ENCODE measurements at places on chromosomes 3 and 15.

DNA sequence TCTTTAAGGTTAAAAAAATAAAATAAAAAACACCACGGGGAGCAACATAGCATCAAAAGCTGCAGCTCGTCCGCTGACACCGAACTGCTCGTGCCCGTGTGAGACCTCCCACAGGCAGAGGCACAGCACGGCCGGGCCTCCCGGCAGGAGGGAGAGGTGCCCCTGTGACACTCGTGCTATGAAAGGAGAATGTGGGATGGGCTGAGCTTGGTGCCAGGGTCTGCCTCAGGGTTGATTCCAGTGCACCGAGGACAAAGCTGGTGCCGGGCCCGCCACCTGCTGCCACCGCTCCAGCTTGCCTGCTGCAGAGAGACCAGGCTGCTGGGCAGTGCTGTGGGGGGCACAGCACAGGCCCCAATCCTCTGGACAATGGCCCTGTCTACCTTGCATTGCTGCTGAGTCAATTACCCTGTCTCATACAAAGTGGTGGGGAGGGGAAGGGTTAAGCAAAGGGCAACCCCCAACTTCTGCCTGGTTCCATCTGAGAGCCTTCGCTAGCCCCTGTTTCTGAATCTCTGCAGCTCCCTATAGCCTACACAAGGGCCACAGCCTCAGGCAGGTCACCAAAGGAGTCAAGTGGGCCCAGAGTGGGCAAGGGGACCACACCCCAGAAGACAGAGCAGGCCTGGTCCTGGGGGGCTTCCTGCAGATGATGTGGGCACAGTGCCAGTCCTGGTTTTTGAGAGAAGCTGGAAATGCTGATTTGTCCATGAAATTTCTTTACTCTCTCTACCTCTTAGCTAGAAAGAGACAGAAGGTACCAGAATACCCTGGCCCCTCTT lies 74.0 kb upstream of the SNRPA1 start:
- DNase-seq: no peak

DNA sequence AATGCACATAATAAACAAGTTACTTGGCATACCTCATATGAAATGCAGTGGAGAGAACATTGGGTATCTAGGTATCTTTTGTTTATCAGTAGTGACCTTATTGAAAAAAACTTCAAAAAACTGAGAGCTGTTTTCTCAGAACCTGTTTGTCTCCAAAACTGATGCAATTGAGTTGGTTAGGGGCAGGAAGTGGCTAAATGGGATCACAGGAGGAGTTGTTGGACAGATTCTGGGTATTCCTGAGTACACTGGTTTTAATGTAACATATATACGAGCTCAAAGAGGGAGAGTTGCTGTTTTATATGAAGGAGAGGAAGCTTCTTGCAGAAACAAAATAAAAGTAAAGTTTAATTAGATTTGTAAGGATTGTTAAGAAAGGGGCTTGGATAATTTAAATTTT lies 159.5 kb downstream of the C3orf70 start:
- DNase-seq: no peak

DNA sequence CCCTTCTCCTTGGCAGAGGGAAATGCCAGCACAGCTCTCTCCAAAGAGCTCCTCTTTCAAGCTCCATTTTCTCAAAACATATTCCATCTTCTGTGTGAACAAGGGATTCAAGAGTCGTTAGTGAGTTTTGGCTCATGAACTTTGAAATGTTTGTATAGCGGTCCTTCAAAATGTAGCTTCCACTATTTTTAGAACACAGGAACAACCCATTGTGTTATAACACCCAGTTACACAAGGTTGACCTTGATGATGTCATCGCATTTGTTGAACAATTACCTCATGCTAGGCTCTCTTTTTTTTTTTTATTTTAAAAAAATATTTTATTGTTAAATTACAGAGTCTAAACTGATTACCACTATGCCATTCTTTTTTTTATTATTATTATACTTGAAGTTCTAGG lies 251.7 kb downstream of the THSD4 start:
- no peak for DNase-seq

DNA sequence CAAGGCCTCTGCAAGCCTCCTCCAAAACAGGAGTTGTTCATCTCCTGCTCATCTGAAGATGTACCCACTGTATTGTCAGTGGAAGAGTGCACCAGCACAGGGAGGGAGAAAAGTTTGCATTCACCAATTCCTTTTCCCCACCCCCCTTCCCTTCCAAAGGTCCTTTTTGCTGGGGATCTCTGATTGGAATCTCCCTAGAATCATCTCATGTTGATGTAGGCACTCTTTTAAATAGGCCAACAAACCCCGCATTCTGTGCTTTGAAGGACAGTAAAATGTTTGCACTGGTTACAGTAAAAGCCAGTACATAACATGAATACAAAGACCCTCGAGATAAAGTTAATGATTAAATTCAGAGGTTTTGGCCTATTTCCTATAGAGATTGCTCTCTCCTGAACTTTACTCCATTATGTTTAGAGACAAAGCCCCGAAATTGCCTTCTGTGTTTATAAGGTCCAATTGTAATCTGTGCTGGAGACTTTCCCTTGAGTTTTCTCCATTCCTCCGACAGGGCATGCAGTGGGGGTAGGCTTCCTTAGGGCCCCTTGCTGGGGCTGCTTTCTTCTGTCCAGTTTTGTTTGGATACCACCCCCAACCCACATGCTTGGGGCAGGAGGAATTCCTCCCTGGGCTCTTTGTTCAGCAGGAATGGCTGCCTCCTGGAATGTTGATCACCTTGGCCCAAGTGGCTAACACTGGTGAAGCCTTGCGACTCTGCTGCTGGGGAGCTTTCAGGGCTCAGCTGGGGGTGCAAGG lies 22.5 kb downstream of the TRIM71 start:
- DNase-seq: no peak

DNA sequence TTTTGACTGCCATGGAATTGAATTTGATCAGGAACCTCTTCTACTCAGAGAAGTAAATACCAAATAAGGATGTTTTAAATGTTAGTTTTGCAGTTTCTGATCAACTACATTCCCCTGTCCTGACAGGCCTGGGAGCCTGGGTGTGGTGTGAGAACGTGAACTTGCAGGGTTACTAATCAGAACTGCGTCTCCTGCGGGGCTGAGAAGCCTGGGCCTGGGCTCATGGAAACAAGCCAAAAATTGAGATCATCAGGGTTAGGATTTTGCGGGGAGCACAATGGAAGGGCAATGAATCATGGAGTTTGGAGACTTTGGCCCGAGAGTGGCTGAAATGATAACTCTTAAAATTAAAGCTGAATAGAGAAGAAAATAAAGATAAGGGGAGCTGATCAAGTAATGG lies 47.8 kb upstream of the C3orf70 start:
- no peak for DNase-seq

GRCh38 chr3:19543212-19543841 lies 390.7 kb downstream of the EFHB start:
- peak; percentile 26 for DNase-seq

DNA sequence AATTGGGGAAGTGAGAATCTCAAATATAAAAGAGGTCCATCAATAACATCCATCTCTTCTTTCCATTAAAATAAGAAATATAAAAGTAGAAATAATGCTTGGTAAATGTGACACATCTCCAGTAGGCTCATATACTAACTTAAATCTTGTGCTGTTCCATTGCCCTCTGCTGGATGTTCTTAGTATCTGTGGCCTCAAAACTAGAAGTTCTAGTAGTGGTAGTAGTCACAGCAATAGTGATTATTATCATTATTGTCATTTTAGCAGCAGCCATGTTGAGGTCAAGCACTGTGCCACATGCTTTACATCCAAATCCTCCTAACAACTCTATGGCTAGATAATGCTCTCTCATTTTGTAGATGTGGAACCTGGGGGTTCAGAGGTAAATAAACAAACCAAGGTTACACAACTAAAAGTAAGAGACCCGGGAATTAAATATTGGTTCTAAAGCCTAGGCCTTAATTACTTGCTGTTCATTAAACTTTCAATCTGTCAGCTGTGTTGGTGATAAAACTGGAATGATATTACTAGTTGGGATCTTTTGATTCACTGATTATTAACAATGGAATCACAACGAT lies 20.2 kb upstream of the BTLA start:
- peak; percentile 66 for DNase-seq

DNA sequence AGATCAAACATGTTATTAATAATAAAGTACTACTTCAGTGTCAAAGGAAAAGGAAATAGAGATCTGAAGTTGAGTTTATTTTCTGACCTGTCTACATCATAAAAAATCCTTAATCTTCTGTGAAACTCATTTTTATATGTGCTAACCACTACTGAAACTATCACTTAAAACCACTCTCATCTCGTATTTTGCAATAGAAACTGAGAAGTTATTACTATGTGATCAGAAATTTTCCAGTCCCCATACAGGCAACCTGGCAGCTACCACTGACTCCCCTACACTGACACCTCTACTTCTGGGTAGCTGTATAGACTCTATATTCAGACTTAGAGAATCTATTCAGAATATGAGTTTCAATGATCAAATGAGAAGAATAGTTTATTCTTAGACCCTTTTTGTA lies 8.3 kb downstream of the HDGFL3 start:
- DNase-seq: no peak

DNA sequence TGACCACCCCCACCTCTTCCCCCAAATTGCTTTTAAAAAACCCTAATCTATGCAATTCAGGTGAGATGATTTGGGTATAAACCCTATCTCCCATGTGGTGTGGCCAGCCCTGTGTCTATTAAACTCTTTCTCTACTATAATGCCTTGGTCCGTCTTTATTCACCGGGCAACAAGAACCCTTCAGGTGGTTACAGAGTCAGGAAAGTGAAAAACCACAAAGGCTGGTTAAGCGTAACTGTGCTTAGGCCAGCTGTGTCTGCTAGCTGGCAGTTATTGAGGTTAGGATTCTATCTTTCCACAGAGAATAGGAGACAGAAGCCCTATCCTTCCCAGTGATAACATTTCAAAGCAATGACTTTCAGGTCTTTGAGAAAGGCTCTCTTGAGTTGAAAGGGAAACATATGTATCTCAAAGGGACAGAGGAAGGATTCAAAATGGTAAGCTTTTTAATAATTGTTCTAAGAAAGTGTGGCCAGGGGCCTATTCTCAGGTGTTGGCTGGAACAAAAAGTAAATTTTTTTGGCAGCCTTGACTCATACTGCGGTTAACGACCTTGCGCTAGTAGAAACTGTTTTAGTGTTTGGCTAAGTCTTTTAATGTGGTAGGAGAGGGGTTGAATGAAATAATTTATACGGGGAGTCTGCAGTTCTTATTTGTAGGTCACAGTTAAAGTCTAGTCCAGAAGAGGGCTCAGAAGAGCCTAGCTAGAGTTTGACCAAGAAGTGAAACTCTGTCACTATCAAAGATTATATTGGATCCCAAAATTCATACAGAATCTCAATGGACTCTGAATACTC lies 89.0 kb downstream of the NPAP1 start:
- no peak for DNase-seq

- DNase-seq: no peak
These were observed 480.1 kb upstream of the ZNF385D start for GRCh38 chr3:22231061-22231460.

GRCh38 chr3:80097674-80098073 lies 329.9 kb upstream of the ROBO1 start:
- DNase-seq: no peak

- no peak for DNase-seq
These were observed 248.1 kb downstream of the KLF13 start for GRCh38 chr15:31574766-31575165.

DNA sequence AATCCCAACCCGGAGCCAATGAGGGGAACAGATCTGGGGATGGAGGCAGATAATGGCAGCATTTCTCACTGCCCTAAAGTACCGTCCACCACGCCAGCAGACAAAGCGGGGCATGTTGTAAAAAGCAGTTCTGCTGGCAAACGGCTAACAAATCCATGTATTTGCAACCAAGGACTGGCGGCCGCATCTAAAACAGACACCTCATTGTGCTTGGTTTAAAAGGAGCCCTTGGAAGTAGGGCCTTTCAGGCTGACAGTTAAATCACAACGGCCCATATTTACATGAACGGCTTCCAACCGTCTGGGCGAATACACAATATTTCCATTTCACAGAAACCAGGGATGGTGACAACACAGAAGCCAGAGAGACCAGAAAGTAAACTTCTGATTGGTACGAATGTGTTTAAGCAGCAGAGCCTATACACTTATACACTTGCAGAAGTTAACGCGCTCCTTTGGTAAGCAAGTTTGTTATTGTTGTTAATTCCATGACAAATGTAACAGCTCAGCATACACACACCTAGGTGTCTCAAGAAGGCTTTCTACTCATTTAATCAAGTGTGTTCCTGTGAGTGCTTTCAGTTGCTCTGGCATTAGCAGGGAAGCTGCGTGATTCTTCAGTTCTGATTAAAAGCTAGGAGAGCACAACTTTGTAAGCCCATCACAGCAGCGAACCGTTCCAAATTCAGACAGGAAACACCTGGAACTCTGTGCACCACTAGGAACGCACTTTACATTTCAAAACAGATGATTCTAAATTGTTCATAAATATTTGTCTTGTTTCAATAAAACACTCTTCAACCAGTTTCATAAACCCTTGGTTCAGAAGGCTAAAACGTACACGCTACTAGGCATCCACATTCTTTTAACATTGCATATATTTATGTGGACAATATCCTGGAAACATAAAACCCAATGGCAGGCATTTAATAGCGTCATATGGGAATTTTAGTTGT lies 112.9 kb downstream of the PDZRN3 start:
- DNase-seq: no peak

- no peak for DNase-seq
These were observed 4.3 kb downstream of the PTH1R start for GRCh38 chr3:46881596-46882376.

GRCh38 chr3:194748225-194748624 lies 62.5 kb downstream of the FAM43A start:
- DNase-seq: no peak

GRCh38 chr3:129286081-129286480 lies 7.4 kb downstream of the HMCES start:
- no peak for DNase-seq

DNA sequence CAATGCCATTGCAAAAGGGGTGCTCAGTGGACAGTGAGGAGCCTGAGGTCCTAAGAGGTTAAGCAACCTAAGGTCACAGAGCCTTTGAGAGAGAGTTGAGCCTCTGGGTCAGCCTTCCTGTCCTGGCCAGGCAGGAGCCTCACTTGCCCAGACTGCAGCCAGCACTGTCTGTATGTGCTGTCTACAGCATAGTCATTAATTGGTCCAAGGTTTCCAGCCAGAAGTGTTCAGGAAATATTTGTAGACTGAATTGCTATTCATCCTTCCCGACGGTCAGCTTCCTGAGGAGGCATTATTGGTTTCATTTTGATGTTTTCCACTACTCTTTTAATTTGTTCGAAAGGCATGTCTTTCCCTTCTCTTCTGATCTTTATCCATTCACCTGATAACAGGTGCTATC lies 8.1 kb downstream of the SEC13 start:
- no peak for DNase-seq

DNA sequence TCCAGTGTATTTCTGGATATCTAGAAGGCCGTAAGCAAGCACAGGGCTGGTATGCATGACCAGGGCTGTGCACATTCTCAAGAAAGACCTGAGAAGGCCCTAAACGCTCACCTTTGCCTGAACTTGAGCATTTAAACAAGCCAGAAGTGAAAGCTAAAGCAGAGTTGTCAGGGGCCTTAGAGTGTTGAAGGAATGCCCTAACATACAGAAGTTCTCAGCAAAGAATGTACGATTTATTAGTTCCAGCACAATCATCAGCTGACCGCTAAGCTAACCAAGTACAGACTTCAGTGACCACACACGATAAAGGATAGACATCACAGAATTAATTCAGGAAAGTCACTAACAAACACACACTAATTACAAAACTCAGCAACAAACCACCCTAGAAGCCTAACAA lies 8.7 kb downstream of the HLTF start:
- DNase-seq: no peak
